Tibial nerve (tissue), 4 donors: ENCODE measurements at places on chromosomes 12 and 14.

DNA sequence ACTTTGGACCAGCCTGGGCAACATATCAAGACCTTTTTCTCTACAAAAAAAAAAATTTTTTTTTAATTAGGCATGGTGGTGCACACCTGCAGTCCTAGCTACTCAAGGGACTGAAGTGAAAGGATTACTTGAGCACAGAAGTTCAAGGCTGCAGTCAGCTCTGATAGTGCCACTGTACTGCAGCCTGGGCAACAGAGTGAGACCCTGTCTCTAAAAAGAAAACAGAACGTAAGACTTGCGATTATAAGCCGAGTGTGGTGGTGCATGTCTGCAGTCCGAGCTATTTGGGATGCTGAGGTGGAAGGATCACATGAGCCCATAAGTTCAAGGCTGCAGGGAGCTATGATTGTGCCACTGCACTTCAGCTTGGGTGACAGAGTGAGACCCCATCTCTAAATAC, 76.0 kb downstream of the DENND5B start:
- no peak for DNase-seq

DNA sequence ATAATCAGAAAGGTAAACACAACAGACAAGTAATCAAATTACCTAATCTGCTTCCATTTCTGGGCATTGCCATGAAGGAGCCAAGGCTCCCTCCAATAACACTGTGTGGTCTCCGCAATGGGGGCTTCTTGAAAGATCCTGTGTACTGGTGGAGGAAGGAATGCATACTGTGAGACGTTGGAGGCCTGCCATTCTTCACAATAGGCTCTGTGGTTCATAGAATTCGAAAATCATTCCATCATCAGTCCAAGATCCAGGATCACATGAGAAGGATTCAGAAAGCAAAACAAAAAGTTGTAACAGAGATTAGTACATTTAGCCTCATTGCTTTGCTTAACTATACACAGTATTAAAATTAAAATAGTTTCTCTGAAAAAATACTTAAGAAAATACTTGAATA, 76.3 kb downstream of the CDK17 start:
- no peak for DNase-seq

- no peak for DNase-seq
Observed at GRCh38 chr12:92863251-92863650, 65.8 kb downstream of the EEA1 start.

DNA sequence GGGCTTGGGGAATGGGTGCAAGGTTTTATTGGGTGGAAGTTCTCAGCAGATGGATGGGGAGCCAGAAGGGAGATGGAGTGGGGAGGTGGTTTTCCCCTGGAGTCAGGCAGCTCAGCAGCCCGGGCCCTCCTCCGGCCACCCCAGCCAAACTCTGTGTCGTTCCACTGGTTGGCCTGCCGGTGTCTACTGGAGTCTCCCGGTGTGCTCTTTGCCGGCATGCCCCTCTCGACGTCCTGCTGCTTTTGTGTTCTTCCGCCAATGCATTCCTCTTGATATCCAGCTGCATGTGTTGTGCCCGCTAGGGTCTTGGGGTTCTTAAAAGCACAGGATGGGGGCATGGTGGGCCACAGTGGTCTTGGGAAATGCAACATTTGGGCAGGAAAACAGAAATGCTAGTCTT, 72.8 kb downstream of the SEC23A start:
- DNase-seq, result no peak

DNA sequence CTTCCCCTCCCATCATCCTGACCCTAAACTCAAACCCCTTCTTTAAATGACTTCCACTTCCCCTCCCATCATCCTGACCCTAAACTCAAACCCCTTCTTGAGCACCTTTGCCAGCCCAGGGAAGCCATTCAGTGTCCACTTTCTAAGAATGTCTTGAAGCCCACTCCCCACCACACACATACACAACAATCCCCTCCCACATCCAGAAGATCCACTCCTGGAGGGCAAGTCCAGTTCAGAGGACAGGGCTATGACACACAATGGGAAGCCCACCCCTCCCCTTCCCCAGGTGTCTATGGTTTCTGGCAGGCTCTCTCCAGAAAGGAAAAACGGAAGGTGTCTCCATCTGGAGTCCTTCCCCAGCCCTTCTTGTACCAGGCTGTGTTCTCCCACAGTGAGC, 117.1 kb downstream of the KCNA5 start:
- DNase-seq, result no peak

- peak; percentile 100 for DNase-seq
Observed at GRCh38 chr14:22918804-22919600, at the start of gene RBM23. Gene RBM23, minus strand, starts transcription at chr14:22919149.

GRCh38 chr12:20305470-20305869, 62.9 kb upstream of the PDE3A start:
- DNase-seq, result no peak

- no peak for DNase-seq
Observed at GRCh38 chr12:107310621-107311020, 217.3 kb upstream of the CRY1 start.

DNA sequence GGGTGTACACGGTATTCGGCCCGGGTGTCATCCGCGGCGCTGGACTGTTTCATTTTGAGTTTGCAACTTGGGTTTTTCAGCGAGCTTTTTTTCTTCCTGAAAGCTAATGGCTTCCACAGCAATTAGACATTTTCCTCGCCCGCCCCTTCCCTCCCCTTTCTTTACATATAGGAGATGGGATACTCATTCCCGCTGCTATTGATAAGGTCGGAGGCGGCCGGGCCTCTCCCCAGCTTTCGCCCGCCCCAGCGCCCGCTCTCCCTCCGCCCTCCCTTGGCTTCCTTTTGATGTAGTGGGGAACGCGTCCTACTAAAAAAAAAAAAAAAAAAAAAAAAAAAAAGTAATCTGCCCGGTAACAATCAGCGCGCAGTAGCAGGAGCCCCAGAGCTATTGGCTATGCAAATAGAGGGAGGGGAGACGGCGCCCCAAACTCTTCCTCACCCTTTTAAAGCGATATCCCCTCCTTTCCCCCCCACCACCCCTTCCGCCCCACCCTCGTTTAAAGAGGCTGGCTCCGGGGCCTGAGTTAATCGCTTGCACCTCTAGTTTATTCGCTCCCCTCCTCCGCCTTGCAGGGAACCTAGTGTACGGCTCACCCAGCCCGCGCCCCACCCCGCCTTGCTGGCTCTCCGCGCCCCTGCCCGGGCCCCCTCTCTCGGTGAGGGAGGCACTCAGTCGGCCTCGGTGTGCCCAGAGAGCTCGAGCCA, 1.7 kb upstream of the CCND2 start:
- peak; percentile 63 for DNase-seq

GRCh38 chr12:54028314-54029201, at the start of gene HOXC6:
Gene HOXC6, plus strand, starts transcription at chr12:54028440. Its CDS starts 82 bp downstream, at chr12:54028522.
- no peak for DNase-seq

- no peak for DNase-seq
Observed at GRCh38 chr12:72574138-72574537, 302.0 kb downstream of the TRHDE start.

GRCh38 chr12:118548887-118549509, 172.6 kb downstream of the SUDS3 start:
- DNase-seq, result no peak

DNA sequence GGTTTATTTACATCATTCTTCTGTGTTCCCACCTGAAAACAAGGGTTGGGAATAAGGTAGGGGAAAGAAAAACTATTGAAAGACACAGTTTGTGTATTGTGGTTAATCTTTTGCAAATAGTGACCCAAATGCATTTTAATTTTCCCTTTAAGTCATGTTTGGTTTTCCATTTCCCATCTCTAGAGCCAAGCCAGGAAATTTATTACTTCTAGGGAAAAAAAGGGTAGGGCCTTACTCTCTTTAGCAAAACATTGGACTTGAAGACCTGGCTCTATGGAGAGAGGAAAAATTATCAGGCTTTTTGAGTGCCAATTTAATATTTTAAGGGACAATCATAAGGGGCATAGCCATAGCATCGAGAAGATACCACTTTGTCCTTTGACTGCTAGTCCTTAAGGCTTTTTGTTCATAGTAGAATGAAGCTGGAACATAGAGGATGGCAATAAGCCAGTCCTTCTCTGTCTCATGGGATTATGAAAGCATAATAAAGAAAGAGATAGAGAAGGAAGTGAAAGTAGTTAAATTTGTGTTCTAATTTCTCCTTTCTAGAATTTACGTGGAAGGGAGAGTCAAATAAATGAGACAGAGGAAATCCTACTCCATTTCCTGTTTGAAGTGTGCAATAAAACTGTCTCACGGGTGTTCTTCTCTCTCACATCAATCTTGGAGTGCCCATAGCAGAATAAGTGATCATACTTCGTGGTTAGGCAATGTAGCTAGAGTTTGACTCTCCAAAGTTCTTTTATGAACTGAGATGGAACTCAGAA, 50.9 kb upstream of the PPFIA2 start:
- peak; percentile 13 for DNase-seq

GRCh38 chr14:23513818-23514643, 37.5 kb downstream of the ZFHX2 start:
- DNase-seq, result no peak

DNA sequence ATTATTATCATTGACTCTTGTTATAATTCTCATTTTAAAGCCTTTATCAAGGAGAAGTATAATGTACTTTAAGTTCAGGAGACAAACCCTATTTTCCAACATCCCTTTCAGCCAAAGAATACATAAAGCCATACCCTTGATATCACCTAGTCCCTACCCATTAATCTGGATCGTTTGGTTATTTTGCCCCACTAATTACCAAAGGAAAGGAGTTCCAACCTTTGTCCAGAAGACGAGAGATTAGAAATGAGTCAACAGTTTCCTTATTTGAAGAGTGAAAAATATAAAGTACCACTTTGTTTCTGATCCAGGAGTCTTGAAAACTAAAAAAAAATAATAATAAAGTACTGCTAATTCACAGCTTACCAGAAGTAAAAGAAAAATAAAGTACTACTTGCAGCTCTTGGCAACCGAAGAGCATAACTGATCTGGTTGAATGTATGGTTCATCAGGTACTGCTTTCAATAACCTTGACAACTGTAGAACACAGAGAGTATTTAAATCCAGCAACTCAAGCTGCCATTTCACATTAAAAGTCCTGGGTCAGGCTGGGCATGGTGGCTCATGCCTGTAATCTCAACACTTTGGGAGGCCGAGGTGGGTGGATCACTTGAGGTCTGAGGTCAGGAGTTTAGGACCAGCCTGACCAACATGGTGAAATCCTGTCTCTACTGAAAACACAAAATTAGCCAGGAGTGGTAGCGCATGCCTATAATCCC, 33.7 kb downstream of the LIMA1 start:
- no peak for DNase-seq

DNA sequence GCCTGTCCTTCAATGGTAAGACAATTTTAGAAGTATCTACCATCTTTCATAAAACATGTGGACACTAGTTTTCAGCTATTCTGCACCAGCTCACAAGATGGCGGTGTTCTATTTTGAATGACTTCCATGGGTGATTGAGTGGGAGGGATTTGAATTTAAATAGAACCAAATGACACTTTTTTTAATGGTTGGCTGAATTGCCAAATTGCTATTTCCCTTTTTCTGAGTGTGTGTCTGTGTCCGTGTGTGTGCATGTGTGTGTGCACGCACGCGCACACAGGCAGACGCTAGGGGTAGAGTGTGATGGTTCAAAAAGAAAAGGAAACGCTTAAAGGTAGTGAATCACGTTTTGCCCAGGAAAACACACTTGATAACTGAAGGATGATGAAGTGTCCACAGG, 362.6 kb downstream of the DAD1 start:
- no peak for DNase-seq

DNA sequence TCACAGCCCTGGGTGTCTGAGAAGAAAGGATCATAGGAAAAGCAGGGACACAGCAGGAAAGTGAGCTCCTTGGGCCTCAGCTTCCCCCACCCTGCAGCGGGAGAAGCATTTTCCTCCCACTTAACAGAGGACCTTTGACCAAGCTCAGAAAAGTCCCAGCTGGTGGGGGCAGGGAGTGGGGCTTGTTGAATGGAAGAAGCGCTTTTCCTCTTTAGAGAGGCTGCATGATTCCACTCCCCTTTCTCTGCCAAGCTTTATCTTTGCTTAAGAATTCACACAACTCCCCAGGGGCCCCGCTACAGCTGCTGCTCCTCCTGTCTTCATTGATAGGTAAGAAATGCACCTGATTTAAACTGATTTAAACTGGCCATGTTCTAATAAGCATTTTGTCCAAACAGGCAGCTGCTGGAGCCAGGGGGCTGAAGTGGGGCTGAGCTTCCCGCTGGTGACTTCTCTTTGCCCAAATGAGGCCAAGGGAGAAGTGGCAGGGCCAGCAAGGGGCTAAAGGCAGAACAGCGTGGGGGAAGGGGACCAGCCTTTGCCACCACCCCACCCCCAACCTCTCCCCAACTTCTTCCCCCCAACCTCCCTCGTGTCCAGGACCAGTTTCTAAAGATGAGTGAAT, 1.7 kb upstream of the PAPLN start:
- no peak for DNase-seq

GRCh38 chr14:67416085-67416484, 4.1 kb upstream of the PLEK2 start:
- DNase-seq, result no peak

- no peak for DNase-seq
Observed at GRCh38 chr14:105999361-106000028, 473.1 kb downstream of the TMEM121 start.

DNA sequence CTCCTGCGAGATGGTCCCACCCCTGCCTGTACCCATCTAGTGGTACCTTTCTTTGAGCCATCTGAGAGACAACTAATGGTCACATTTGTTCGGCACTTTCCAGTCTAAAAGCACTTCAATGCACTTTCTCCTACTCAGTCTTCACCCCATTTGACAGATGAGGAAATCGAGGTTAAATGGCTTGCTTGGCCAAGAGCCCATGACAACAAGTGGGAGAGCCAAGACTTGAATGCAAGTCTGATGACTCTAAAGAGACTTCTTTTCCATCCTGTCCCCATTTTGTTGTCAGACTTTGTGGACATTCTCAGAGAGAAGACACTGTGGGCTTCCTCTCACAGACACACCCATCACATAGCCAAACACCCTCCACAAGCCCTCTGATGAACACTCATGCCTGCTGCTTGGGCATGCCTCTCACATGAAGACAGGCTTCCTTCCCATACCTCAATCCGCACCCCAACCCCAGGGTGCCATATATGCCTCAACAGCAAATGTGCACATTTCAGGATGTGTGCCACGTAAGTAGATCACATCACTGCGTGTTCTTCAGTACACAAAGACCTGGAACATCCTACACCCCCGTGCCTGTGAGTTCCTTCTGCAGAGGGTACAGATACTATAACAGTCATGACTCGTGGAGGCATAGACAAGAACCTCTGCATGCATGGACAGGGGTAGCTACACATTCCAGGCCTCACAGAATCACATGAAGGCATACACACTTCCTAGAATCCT, 805 bp downstream of the MYH7 start:
- DNase-seq, result no peak

GRCh38 chr12:109378569-109378968, 30.9 kb downstream of the MYO1H start:
- DNase-seq, result no peak
